ENCODE measurements at places on chromosomes 4 and X. TPM values are rescaled to one million over a fixed set of nuclear protein-coding genes. Genes with fewer than 3 reads are reported as not detected.

DNA sequence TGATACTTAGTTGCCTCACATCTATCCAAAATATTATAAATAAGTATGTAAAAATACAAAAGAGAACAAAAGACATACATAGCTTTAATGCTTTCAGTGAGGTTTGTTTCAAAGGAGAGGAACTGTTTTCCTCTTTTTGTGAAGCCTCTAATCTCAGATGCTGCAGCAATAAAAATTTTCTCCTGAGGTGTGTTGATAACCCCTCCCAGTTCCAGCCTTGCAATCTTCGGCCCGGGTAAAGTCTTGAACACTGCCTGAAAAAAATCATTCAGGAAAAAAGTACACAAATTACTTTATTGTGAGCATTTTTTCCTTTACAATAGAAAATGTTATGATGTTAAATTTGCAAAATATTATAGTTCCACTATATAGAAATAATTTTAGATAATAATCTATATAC lies 8.8 kb downstream of the BBS7 start:
- no peak for DNase-seq

DNA sequence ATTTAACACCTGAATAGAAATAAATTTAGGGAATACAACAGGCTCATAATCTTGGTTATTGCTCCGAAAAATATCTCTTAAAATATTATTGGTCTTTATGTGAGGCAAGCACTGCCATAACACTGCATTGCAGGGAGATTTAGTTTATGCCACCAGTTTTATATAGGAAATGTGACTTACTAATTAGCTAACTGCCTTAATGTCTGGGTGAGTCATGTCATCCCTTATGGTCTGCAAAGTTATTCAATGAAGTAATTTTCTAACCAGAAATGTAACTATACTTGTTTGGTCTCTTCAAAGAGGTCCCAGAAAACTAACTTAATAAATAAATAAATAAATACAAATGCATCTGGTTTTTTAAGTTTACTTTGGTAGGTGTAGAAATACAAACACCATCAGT lies 597.2 kb downstream of the GALNTL6 start:
- DNase-seq: no peak

BEX5 gene
- 1.0 TPM for total RNA-seq

DNA sequence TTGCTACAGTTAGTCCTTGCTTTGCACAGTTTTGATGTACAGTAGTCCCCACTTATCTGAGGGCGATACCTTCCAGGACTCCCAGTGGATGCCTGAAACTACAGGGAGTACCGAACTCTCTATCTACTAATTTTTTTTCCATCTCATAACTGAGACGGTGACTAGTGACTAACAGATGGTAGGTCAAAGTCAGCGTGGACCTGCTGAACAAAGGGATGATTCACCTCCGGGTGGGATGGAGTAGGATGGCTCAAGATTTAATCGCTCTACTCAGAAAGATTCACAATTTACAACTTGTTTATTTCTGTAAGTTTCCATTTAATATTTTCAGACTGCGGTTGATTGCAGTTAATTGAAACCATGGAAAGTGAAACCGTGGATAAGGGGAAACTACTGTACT lies 655.8 kb downstream of the ZNF674 start:
- DNase-seq: no peak

GRCh38 chr4:55947254-55947882 lies 1.4 kb upstream of the CEP135 start:
- DNase-seq: no peak

Data from epithelial cell of proximal tubule (primary cell).